ENCODE measurements at places on chromosomes 6 and 20.

GRCh38 chr6:54315656-54316055 is 7.4 kb downstream of the TINAG start:
- H3K27ac ChIP-seq = no peak overlapping the region
- no peak overlapping the region for H3K4me3 ChIP-seq
- no peaks in the 10 kb centered on the region for H3K27me3 ChIP-seq
- H3K36me3 ChIP-seq = no peaks in the 10 kb centered on the region
- no peaks in the 10 kb centered on the region for H3K4me1 ChIP-seq

GRCh38 chr6:21909321-21909720 is 315.8 kb downstream of the SOX4 start:
- no peak for DNase-seq
- no peaks in the 10 kb centered on the region for H3K27me3 ChIP-seq
- H3K4me1 ChIP-seq = peaks cover 4% of the 10 kb centered on the region
- no peak overlapping the region for H3K27ac ChIP-seq

DNA sequence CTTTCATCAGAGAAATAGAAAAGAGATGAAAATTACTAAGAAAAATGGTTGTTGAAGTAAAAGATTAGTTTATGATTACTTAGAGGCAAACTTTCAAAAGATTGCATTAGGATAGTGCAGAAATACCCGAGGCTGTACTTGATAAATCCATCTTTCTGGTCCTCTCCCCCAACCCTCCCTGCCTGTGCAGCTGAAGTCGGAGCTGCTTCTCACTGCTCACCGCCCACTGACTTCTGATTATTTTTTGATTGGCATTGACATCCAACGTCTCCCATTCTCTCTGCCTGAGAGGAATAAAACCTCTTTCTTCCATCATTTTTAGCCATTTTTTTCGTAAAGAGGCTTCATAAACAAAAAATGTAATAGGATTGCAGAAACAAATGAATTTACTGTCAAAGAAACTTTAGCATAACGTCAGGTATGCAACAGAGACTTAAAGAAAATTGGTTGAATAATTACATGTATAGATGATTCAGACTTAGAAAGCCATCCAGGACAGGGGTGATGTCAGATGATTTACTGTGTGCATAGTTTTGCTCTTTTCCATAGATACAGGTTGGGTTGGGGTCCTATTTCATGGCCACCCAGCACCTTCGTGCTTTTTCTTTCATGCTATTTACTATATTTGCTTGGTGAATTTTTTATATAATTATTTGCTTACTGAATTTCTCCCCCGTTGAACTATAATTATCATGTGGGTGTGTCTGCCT is 53.6 kb upstream of the EDN3 start:
- H3K4me3 ChIP-seq = no peak overlapping the region
- no peaks in the 10 kb centered on the region for H3K27me3 ChIP-seq
- DNase-seq = no peak
- H3K4me1 ChIP-seq = no peaks in the 10 kb centered on the region
- no peak overlapping the region for H3K27ac ChIP-seq

GRCh38 chr20:8250539-8251200 is 118.6 kb downstream of the PLCB1 start:
- no peaks in the 10 kb centered on the region for H3K36me3 ChIP-seq
- no peak overlapping the region for H3K4me3 ChIP-seq
- no peak overlapping the region for H3K27ac ChIP-seq

GRCh38 chr6:12555781-12556180 is 160.8 kb upstream of the PHACTR1 start:
- H3K27me3 ChIP-seq = no peaks in the 10 kb centered on the region
- H3K4me3 ChIP-seq = no peak overlapping the region
- no peaks in the 10 kb centered on the region for H3K4me1 ChIP-seq
- no peak for DNase-seq
- no peaks in the 10 kb centered on the region for H3K36me3 ChIP-seq

DNA sequence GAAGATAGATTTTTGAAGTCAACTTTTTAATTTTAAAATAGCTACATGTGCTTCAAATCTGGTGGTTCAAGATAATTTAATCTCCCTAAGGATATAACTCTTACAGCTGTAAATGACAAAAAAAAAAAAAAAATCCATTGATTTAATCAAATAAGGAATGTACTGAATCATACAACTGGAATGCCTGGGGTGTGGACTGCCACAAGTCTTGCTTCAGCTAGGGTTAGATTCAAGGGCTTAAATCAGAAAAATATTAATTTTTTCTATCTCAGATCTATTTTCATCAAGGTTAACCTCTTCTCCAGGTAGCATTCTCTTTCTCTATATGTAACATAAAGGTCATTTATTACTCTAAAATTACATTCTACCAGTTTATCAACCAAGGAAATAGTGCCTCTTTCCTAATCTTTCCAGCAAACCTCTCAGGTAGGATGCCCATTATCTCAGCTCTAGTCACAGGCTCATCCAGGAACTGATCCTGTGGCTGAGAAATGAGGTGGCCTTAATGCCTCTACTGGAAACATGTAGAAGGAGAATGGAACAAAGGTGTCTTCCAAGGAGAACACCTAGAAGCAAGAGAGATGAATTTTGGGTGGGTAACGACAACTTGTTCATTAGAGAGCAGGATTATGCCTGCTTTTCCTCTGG is 466.9 kb downstream of the CBLN4 start:
- H3K27me3 ChIP-seq = no peaks in the 10 kb centered on the region
- no peaks in the 10 kb centered on the region for H3K4me1 ChIP-seq
- no peaks in the 10 kb centered on the region for H3K36me3 ChIP-seq
- no peak overlapping the region for H3K27ac ChIP-seq
- H3K4me3 ChIP-seq = no peak overlapping the region

DNA sequence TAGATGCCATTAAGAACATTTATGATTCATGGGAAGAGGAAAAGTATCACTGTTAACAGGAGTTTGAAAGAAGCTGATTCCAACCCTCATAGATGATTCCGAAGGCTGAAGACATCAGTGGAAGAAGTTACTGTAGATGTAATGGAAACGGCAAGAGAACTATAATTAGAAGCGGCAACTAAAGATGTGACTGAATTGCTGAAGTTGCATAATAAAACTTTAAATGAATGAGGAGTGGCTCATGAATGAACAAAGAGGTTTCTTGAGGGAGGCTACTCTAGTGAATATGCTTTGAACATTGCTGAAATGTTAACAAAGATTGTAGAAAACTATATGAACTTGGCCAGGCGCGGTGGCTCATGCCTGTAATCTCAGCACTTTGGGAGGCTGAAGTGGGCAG is 84.1 kb downstream of the PHIP start:
- H3K4me1 ChIP-seq = no peaks in the 10 kb centered on the region
- no peak overlapping the region for H3K4me3 ChIP-seq
- no peaks in the 10 kb centered on the region for H3K27me3 ChIP-seq

DNA sequence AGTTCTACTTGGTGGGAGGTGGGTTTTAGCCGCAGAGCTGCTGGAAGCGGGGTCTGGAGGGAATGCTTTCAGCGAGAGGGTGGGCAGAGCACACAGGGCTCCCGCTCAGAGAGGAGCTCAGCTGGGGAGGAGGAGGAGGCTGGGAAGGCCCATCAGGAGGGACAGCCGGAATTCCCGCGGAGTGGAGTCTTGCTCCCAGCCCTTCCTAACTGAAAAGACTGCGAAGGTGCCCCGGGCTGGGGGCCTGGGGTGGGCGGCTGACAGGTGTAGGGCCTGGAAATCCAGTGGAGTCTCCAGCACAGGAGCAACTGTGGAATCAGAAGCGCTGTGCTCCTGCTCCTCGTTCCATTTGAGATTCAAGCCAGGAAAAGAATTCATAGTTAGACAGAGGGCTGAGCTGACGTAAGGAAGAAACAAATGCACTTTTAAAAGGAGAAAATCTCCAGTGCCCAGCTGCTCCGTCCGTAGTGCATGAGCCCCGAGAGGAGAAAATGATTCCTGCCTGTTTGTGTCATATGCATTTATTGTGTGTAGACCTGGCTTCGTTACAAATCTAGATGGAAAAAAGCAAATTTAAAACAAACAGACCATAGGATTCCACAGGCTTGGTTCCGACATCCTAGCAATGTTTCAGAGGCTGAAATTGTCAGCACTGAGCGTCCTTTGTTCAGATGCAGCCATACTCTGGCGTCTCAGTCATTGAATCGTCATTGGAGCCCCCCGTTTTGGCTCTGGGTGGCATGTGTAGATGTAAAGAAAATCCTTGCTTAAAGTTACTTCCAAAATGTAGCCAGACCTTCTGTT is 197.7 kb downstream of the SMOC2 start:
- peak overlapping the region; percentile 13 for H3K27ac ChIP-seq
- H3K27me3 ChIP-seq = no peaks in the 10 kb centered on the region
- no peak for DNase-seq
- no peaks in the 10 kb centered on the region for H3K36me3 ChIP-seq

GRCh38 chr6:29943053-29943966 is 978 bp downstream of the HLA-A start:
- peak overlapping the region; percentile 85 for H3K27ac ChIP-seq
- H3K36me3 ChIP-seq = peaks cover 2% of the 10 kb centered on the region
- DNase-seq = no peak
- H3K27me3 ChIP-seq = no peaks in the 10 kb centered on the region
- peak overlapping the region; percentile 67 for H3K4me3 ChIP-seq

DNA sequence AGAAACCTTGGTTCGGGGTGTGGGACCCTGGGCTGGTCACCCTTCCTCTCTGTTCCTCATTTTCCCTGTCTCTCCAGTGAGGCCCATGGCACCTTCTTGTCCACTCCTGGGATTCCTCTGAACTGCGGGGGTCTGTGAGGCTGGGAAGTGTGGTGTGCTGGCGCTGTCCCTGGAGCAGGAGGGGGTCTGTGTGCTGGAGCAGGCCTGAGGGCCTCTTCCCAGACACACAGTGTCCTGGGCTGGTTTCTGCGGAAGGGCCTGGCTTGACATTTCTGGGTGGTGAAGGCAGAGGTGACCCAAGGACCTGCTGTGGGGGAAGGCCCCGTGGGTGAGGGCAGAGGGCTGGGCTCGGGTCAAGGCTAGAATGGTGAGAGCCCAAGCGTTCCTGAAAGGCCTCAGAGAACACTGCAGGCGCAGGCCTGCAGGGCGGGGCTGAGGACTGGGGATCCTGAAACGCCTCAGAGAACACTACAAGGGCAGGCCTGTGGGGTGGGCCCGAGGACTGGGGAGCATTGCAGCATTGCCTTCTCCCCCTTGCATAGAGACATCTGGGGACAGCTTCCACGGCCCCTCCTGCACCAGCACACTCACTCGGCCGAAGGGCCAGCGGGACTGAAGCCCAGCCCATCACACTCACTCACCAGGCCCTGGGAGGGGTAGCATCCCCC is 10.6 kb upstream of the BAK1 start:
- H3K4me3 ChIP-seq = no peak overlapping the region
- no peak overlapping the region for H3K27ac ChIP-seq
- no peak for DNase-seq
- H3K4me1 ChIP-seq = no peaks in the 10 kb centered on the region
- H3K27me3 ChIP-seq = no peaks in the 10 kb centered on the region

GRCh38 chr6:39361657-39362486 is 39.4 kb upstream of the KCNK16 start:
- no peak overlapping the region for H3K27ac ChIP-seq
- no peaks in the 10 kb centered on the region for H3K4me1 ChIP-seq
- DNase-seq = no peak
- H3K36me3 ChIP-seq = no peaks in the 10 kb centered on the region
- no peaks in the 10 kb centered on the region for H3K27me3 ChIP-seq

- peaks cover 4% of the 10 kb centered on the region for H3K36me3 ChIP-seq
- H3K4me1 ChIP-seq = no peaks in the 10 kb centered on the region
- H3K27ac ChIP-seq = no peak overlapping the region
- no peaks in the 10 kb centered on the region for H3K27me3 ChIP-seq
- no peak overlapping the region for H3K4me3 ChIP-seq
- no peak for DNase-seq
Measured at GRCh38 chr6:106181664-106182418, 95.7 kb downstream of the PRDM1 start.

DNA sequence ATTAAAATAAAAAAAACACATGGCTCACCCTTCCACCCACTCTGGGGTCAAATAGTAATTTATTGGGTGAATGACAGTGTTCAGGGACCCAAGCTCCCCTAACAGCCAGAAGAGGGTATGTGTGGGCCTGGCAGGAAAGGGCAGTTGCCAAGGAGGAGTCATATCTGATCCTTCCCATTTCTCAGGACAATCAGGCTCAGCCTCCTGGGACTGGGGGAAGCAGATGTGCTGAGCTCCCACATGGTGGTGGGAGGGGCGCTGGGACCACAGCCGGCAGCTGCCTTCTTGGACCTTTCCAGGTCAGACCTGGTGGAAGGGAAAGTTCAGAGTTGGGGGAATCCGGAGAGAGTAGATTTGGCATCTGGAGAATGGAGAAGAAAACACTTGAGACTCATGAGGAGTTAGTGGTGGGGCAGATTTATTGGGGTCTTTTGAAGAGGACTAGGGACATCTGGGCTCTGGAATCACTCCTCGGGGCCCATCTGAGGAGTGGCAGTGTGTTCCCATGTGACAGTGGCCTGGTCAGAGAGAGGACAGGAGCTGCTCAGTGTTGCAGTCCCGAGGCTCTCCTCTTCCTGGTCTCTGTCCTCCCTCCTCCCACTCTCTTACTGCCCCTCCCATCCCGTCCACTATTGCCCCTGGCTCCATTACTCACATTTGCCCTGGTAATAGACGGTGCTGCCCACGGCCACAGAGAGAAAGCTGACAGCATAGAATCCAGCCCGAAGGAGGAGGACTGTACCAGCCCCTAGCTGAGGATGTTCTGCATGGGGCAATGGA is 3.0 kb downstream of the LST1 start:
- no peak for DNase-seq
